NCI-H748 treated with DMSO at 0.1 percent for 48 hours (cell line): ENCODE measurements at places on chromosomes 7 and 10.

GRCh38 chr7:75711076-75711475, 27.7 kb downstream of the HIP1 start:
- DNase-seq = no peak

DNA sequence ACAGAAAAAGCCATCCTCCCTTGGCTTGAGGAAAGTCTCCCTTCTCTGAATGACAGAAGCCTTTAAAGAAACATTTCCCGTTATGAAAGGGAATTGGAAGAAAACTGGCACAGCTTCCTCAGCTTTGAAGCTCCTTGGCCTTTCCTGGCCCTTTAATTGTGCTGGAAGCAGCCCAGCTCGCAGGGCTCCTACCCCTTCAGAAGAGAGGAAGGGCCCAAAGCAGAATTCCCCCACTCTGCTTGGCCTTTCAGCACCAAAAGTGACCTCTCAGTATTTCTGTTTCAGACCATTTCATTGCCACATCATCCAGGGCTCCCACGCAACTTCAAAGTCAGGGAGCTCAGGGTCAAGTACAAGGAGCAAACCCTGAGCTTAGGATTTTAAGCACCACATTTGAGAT, 4.2 kb downstream of the AFAP1L2 start:
- DNase-seq = no peak

DNA sequence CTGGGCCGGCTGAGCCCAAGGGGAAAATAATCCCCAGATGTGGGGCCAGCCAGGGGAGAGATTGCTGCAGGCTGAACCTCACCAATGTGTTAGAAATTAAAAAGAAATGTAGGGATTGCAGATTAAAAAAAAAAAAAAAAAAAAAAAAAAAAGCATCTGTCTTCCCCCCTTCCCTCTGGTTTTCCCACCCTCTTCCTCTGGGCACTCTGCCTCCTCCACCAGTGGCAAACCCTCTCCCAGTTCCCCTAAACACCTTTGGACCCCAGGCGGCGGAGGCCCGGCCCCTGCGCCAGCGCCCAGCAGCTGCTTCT, 7.1 kb downstream of the MNX1 start:
- no peak for DNase-seq

DNA sequence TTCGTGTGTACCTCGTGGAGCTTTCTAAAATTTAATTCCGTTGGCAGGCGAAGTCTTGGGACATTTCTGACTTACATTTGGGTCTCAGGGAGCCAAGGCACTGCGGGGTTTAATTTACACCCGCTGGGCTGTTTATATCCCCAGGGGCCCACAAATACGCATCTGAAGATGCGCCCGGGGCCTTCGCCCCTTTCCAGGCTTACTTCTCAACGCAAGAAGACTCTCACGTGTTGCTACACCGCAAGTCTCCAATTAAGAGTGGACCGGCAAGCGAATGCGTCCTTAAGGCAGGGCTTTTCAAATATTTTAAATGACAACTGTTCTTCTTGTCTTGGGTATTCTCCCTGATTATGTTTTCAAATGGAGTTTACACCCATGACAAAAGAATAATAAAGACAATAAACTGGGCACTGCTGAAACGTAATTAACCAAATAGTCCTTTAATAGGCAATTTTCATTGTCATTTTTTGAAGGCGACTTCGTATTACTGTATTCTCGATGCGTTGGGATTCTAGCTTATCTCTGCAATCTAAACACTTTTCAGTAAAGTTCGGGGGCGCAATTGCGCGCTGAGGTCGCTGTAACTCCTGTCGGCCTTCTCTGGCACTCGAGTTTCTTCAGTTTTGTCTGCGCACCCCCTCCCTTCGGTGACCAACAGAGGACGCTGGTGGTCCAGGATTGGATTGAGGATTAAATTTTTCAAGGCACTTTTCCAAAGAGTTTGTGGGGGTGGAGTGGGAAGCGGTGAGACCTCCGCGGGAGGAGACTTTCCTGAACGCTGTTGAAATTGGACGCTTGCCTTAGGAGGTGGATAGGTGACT, 837 bp upstream of the IGFBP3 start:
- peak; percentile 52 for DNase-seq

GRCh38 chr10:130935897-130936550, 375.5 kb downstream of the TCERG1L start:
- DNase-seq = no peak

GRCh38 chr10:22932626-22933370, 4.9 kb downstream of the ARMC3 start:
- no peak for DNase-seq

DNA sequence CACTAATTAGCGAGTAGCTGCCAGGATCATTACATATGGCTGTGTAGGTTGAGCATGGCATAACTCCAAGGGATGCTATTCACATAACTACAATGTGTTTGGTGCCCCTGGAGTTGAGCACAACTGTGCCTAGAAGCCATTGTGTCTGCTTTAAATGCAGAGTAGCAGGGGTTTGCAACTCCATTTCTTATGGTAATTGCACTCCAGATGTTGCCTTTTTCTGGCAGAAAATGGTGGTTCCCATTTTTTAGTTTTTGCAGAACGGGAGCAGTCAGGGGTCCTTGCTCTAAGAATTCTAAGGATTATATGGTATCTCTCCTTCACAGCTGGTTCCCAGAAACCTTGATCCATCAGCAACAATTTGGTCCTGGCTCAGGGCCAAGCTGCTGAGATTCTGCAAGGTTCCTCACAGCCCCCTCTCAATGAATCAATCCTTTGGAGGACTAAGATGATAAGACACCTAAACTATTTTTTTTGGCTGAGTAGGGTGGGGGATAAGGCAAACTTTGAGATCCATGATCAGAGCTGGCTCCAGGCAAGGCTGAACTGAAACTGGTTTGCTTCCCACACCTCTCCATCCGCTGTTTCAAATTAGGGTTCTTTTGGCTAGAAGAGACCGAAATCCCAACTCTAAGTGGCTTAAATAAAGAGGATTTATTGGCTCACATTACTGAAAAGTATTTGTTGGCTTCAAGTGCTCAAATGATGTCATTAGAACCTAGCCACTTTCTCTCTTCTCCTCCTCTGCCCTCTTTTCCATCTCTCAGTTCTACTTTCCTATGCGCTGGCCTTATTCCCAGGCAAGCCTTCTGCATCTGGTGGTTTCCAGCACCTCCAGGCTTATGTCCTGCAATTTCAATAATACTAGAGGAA, 97.5 kb upstream of the CCDC6 start:
- no peak for DNase-seq

DNA sequence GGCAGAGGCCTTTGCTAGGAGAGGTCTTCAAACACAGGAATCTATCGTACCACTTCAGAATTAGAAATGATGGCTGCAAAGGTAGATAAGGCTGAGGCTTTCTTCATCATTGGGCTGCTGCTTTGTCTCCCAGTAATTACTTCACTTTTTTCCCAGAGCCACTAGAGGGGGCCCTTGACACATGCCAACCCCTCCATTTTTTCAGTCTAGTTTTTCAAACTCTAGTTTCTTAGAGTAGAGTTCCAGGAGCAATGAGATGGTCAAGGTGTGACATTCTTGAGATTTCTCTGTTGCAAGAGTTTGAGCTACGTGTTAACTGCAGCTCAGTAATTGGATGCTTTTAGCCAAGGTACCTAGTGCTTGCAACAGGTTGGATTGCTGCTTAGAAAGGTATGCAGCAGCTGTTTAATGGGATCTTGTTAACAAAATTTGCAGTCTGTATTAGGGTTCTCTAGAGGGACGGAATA, 33.8 kb upstream of the RBM20 start:
- peak; percentile 31 for DNase-seq

GRCh38 chr10:14369906-14370305, 39.2 kb upstream of the FRMD4A start:
- DNase-seq = no peak

- peak; percentile 1 for DNase-seq
Observed at GRCh38 chr10:132570771-132571649, 33.4 kb downstream of the INPP5A start.

GRCh38 chr10:89837165-89838043, 136.0 kb downstream of the KIF20B start:
- DNase-seq = no peak

DNA sequence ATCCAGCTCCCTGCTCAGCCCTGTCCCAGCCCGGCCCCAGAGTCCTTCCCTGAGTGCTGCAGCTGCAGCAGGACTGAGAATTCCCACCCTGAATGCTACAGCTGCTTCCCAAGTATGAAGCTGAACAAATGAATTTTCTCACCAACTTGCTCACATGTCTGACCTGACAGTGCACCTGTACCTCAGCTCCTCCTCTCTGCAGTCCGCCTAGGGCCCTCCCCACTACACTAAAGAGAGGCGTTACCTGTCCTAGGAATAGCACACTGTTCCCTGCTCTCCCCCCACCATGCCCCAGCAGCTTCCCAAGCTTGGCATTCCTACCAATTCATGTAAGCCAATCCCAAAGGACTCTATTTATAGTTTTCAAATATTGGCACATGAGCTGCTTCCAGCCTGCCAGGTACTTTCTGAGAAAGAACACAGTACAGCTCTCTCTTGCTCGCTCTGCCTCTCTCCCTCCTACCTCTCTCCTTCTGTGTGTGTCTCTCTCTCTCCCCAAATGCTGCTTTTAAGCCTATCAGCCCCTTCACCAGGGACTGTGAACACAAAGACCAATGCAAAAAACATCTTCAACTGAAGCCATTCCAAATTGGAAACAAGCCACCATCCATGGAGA, 400.1 kb downstream of the TNS3 start:
- DNase-seq = no peak

DNA sequence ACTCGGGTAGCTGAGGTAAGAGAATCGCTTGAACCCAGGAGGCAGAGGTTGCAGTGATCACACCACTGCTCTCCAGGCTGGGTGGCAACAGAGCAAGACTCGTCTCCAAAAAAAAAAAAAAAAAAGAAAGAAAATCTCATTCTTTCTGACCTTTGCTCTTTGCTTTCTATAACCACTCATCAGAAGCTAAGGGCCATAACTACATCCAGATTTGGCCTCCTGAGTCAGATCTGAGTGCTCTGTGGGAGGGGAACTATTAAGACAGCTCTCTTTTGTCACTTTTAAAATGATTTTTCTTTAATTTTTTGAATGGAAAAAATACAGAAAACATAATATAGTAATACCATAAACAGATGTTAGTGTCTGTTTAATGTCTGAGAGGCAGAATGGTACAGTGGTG, 210.1 kb downstream of the KIAA1217 start:
- DNase-seq = no peak

DNA sequence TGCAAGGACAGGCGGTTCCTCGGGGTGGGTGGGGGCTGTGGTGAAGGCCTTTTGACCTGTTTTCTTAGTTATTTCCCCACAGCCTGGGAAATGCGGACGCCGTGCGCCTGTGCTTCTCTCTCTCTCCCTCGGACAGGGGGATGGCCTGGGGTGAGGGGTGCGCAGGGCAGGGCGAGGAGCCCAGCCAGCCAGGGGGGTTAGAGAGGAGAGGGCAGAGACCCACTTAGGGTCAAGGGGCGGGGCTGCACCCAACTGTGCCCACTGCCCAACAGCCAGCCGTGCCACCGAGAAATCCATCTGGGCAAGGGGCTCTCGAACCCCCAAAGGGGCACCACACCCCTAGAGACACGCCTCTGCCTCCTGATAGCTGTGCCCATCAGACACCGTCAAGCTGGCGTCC, 53.8 kb downstream of the DPYSL4 start:
- no peak for DNase-seq

DNA sequence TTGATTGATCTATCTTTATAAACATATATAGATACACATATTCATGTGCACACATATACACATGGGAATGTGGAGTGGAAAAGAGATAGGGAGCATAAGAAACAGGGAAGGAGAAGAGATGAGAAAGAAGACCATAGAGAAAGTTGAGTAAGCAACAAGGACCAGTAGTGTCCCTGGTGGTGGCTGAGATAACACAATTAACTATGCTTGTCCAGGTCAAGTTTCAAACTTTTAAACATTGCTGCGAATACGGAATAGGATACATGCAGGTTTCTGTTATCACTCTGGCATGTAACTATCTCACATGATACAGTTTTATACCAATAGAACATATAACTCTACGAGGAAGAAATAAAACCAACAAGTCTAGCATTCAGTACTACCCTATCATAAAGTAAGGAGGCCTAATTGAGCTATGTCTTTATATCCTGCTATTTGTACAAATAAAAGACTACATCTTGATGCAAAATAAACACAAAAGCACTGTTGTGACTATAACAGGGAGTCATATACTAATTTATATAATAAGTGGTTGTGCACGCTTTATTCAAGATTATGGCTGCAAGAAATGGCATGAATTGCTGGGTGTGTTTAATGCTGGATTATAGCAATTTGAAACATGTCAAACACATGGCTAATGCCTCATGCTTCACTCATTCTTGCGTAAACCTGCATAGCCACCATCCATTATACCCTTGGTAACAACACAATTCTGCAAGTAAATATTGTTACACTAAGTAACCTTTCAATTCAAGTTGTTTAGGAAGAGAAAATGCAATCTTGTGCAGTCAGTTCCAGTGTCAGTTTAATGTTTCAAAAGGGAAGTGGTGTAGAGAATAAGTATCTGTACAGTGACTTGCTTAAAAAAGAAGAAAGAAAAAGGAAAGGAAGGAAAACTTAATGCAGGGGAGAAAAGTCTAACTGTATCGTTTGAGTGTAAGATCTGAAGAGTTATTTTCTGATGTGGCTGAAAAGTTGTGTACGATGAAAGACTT, 8.2 kb downstream of the FOXP2 start:
- peak; percentile 85 for DNase-seq

- DNase-seq = no peak
Observed at GRCh38 chr7:82549616-82550285, 106.2 kb upstream of the CACNA2D1 start.

- no peak for DNase-seq
Observed at GRCh38 chr10:692682-693351, 3.3 kb upstream of the DIP2C start.

- no peak for DNase-seq
Observed at GRCh38 chr10:128007971-128008370, 101.1 kb downstream of the PTPRE start.

GRCh38 chr10:43120116-43120928, 17.9 kb upstream of the CSGALNACT2 start:
- DNase-seq = no peak

DNA sequence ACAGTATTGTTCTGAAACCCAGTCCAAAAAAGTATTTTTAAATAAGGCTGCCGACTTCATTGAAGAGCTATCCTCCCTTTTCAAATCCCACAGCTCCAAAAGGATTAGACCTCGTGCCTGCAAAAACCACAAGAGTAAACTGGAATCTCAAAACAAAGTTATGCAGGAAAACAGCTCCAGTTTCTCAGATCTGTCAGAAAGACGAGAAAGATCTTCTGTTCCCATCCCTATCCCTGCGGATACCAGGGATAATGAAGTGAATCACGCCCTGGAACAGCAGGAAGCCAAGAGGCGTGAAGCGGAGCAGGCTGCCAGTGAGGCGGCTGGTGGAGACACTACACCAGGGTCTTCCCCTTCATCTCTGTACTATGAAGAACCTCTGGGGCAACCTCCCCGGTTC, 12.6 kb downstream of the MYPN start:
- DNase-seq = no peak

DNA sequence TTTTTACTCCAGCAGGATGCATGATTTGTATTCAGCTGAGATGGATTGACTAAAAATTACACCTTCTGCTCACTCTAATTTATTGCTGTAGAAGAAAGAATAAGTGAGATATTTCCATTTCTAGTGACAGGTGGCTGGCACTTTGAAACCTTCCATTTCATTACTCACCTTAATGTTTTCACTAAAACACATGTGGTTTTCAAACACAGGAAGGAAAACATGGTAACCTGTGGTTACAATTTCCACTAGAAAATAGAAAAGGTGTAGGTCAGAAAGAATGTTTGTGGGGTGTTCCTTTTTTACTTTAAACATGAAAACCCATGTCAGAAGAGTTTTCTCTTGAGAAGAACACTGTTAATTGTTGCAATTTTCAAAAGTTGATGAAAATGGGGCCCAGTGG, 12.0 kb upstream of the PRKCQ start:
- no peak for DNase-seq
